ENCODE measurements at places on chromosomes 7 and 10.

DNA sequence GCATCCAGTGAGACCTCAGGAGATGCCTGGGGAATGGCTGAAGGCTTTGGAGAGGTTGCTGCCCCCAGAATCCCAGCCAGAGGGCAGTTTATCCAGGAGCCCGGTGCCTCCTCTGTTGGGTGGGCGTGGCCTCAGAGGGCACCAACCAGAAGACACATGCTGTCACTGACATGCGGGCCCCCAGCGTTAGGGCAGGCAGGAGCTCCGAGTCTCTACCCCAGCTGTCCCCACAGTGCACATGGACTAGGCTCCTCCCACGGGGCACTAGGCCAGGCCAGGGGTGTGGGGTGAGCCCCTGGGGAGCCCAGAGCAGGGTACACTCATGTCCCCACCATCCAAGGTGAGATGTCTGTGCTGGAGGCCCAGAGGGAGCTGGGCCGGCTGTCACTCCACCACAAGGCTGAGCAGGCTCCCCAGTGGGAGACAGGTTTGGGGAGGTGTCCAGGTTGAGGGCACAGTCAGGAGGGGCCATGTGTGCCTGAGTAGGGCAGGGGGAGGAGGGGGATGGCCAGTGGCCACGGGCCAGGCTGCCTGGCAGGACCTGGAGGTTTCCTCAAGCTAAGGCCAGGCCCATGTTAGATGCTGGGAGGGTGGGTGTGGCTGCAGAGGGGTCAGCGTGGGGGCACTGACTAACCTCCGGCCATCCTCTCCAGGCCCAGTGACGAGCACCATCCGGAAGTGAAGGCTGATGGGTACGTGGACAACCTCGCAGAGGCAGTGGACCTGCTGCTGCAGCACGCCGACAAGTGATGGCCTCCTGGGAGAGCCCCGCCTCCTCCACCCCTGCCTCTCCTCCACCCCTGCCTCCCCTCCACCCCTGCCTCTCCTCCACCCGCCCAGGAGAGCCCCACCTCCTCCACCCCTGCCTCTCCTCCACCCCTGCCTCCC, 131.3 kb downstream of the FAM53B start:
- DNase-seq: no peak

DNA sequence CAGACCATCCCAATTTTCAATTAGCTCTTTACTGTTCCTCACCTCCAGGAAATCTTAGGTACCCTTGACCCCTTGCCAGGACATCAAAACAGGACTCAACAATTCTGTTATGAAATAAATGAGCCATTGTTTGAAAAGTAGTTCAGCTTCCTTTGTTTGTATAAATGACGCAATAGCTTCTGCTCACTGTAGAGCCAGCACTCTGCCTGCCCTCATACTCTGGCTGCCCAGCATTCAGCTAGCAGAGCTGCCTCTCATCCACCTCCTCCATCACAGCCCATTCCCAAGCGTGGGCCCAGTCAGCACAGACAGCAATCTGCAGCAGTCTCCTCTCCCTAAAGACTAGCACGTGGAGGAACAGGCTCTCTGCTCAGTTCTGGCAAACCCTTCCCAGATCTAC, 478.6 kb downstream of the GRID1 start:
- no peak for DNase-seq

DNA sequence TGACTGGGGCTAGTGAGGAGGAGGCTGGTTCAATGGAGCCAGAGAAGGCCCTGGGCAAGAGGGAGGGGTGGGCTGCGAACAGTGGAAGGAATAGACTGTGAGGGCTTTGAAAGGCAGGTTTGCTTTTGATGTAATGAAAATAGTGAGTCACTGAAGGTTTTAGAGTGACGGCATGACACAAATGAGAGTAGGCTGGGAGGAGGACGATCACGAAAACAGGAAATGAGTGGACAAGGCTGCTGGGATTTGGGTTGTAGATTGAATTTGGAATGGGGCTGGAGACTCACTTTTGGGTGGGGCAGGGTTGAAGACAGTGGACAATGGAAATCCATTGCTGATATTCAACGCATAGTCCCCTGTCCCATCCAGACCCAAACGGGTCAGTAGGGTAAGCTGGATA, 139.6 kb downstream of the CDH23 start:
- DNase-seq: peak; percentile 12

- DNase-seq: peak; percentile 40
Observed at GRCh38 chr7:70776627-70777101, 355.3 kb upstream of the GALNT17 start.

DNA sequence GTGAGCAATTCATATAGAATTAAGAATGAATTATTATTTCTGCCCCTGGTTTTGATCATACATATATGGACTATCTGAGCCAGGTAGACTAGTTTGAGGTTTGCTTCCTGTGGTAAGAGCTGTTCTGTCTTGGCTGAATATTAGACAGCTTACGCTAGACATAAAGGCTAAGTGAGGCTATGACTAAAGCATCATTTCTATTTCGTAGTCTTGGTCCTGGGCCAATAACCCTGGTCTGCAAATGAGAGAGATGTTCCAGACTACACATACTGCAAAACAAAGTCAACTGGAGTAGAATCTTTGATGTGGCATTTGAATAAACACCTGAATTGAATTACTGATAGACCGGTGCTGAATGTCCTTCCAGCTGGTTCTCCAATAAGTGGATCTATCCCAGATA, 40.8 kb upstream of the CACNB2 start:
- peak; percentile 36 for DNase-seq

DNA sequence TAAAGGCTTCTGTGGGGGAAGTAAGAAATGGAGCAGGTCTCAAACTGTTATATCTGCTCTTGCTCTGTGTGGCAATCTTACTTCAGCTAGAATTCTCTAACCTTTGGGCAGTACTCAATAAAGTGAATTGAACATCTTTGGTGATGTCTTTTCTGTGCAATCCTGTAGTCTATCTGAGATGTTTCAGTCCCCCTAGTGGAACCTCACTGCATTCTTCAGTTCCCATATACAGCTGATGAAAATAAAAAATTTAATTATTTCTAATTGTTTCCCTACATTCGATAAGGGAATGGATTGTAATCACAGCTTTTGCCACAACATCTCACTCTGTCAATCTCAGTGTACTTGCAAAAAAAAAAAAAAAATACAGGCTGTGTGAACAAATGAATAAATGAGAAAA, 522.6 kb downstream of the DNAJB9 start:
- DNase-seq: no peak

- no peak for DNase-seq
Observed at GRCh38 chr10:116774728-116775151, 32.4 kb upstream of the HSPA12A start.

DNA sequence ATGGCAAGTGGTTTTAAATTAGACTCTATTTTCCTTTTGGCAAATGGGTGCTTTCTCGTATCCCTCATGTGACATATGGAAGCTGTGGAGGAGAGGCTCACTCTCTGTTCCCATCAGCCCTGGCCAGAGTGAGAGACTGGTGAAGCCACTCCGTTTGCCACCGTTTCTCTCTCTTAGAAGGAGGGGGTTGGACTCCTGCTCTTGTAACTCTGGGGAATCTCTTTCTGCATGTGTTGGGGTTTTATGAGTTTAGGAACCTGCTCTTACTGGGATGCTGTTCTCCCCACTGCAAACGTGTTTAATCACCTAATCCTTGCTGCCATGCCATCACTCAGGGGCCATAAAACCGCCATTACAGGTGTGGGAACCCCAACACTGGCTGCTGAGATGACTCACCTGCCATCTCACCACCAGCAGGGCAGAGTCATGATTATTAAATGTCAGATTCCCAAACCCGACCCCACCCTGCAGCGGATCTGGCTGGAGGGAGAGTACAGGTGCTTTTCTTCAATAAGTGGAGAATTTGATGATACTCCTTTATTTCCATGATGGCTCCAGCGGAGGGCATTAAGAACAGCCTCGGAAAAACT, 103.2 kb downstream of the ADCY1 start:
- DNase-seq: no peak

DNA sequence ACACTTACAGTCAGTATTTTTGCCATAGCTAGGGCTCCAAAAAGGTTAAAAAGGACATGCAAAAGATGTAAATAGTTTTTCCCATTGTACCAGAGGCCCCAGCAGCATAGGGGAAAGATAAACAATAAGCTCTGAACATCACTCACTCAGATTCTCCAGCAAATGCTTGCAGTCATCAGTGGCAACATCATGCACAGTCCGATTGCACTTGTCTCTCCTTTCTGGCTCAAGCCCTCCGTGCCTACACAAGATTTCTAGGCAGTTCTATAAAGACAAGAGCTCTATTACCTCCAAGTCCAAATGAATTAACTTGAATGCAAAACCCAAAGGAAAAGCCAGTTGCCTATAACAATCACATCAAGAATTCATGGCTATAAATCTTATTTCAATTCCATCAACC, 106.3 kb downstream of the CTTNBP2 start:
- no peak for DNase-seq

- no peak for DNase-seq
Observed at GRCh38 chr10:71820966-71821365, 30.1 kb downstream of the PSAP start.

All from fibroblast of skin of right biceps (primary cell).